ENCODE measurements at places on chromosomes 13 and 19.

GRCh38 chr13:48158290-48158689 lies 63.4 kb upstream of the MED4 start:
- DNase-seq: no peak

- DNase-seq: no peak
These were observed 83.6 kb downstream of the FGF14 start for GRCh38 chr13:102318233-102318632.

- DNase-seq: no peak
These were observed 112.4 kb downstream of the ZNF429 start for GRCh38 chr19:21617740-21618339.

- no peak for DNase-seq
These were observed 12.1 kb upstream of the FKRP start for GRCh38 chr19:46733690-46734292.

- no peak for DNase-seq
These were observed 940.8 kb upstream of the PCDH9 start for GRCh38 chr13:68170961-68171360.

DNA sequence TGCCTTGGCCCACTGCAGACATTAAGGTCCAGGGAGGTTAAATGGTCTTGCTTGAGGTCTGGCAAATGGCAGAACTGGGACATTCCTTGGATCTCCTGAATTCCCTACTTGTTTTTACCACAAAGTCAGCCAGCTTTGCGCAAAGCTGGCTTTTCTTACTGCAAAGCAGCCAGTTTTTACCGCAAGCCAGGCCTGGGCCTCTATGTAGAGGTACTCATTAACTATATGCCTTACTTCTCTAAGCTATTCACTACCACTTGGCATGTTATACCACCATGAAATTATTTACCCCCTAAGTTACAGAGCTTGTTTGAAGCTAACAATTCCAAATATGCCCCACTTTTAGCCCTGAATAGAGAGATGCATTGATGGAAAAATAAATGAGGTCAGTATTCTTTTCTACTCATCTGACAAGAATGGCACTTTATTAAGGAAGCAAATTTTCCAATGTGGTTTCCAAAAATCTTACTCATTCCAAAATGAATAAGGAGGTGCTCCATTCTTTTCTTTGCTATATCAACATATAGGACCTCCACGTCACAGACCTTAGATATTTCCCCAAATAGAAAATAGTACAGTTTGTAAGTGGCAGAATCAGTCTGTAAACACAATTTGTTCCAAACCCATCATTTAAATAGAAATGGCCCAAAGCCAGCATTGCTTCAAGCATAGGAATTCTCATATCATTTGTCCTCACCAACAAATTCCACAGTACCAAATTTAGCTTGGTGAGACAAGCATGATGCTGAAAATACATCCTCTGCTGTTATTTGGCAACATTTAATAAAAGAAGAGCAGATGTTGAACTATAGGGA lies 143.9 kb upstream of the TSC22D1 start:
- no peak for DNase-seq

DNA sequence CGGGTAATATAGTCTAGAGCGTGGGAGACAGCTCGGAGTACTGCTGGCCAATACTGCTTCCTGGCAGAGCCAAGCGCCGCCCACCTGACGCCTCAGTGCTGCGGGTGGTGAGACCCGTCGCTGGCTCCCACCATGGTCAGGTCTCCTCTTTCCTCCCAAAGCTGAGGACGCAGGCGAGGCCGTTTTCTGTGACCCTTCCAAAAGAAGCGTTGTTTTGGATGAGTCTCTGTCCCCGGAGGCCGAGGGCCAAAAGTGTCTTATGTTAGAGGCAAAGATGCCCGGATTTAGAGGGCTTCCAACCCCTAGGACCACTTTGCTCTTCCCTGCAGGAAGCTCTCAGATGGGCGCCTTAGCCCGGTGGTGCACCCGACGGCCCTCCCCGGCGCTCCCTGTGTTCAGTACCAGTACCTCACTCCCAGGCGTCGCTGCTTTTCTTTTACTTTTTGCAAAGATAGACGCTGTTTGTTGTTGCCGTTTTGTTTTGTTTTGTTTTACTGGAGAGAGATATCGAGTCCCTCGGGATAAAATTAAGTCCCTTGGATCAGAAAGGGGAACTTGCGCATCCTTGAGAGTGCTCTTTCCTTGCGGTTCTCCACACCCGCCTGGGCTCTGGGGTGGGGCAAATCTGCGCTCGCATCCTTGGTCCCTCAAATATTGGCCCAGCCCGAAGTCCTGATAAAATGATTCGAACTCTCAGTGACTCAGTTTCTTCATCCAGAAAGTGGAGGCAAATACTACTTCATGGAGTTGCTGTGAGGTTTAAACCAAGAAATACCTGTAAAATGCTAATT lies 7.0 kb downstream of the PDX1 start:
- no peak for DNase-seq

DNA sequence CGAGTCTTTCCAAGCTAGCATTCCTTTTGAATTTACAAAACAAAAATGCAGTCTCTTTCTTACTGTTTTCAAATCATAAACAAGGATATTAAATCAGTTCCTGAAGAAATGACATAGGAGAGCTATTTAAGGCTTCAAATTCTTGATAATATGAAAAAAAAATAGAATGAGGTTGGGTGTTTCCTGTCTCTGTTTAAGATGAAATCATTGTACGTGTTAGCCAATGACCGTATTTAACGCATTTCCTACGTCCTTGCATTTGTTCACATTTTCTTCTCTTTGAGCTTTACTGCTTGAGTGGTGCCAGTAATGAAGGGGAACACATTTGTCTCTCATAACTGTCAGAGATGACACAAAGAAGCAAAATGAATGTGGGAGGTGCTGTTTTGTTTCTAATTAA lies 821.3 kb downstream of the DIAPH3 start:
- no peak for DNase-seq

DNA sequence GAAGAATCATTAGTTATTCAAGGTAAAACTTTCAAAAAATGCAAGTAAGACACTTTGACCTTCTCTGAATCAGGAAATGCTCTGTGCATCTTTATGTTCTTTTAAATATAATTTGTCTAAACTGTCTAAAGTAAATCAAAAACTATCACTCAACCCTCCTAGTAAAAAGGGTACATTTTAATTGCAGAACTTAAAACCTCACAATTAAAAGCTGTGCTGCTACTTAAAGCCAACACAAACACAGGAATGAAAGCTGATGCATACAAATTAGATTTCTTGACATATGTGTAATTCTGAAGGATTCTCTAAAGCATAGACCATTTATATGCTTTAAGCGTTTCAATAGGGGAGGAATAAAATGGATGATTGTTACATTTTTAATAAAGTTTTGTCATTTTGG lies 58.3 kb downstream of the DACH1 start:
- DNase-seq: no peak

DNA sequence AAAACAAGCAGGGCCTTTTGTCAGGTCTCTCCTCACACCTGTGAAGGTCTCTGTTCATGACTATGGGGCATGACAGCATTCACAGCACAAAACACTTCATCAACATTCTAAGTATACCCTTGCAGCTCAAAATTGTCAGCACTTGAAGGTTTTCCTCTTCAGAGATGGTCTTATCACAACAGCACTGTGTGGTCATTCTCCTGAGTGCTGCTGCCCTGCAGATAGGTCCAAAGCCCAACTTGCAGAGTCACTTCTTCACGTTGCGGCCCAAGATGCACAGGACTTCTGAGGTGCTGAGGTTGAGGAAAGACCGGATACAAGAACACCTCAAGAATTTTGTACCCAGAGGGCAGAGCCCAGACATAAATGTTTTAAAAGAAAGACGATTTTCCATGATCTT lies 574.5 kb downstream of the UQCRFS1 start:
- no peak for DNase-seq

DNA sequence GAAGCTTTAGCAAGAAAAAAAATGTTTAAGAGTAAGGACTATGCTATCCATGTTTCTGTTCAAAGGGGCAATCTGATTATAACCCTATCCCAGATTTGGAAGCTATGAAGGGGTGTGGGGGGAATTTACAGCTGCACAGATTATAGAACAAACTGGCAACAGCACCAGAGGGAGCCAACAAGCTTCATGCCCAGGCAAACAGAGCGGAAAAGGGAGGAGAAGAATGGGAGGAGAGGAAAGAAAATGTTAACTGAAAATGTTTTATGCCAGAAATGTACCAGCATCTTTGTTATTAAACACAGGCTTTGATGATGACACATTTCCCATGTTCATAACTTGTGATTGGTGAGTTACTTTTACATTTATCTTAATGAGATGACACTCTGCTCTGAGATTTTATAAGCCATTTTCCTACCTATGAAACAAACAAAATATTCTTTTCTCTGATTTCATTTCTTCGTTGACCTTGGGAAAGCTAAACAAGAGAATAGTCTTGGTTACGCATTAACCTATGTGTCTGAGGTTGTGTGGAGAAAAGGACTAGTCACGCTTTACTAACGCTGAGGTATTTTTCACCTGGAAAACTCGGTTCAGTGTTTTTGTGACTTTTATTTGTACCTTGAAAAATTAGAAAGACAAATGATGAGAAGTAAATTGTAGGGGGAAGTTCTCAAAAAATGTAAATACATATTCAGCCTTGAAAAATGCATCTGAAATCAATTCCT lies 235.8 kb upstream of the MIR17HG start:
- no peak for DNase-seq

DNA sequence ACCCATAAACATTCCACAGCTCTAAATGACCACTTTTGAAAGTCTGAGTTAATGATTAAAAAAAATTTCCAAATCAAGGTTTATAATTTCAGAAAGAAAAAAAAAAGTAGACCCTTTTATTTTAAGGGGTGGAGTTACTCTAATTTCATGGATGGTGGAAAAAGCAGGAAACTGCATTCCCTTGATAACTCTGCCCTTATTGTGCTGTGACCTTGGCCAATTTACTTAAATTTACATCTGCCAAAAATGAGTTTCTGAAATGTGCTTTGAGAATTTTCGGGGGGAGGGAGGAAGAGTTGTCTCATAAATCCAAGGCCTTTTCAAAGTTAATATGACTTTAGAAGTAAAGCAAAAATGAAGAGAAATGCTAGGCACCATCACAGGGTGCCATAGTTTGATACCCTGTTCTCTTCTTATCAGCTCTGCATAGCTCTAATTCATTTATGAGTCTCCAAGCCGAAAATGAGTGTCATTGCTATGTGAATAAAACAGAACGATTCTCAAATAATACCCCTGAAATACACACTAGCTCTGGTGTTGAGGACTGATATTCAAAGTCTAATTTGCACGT lies 367.0 kb downstream of the DACH1 start:
- no peak for DNase-seq

GRCh38 chr13:110715395-110716246 lies 2.1 kb downstream of the ING1 start:
- peak; percentile 99 for DNase-seq

GRCh38 chr13:46543287-46543686 lies 9.7 kb upstream of the LRCH1 start:
- no peak for DNase-seq

DNA sequence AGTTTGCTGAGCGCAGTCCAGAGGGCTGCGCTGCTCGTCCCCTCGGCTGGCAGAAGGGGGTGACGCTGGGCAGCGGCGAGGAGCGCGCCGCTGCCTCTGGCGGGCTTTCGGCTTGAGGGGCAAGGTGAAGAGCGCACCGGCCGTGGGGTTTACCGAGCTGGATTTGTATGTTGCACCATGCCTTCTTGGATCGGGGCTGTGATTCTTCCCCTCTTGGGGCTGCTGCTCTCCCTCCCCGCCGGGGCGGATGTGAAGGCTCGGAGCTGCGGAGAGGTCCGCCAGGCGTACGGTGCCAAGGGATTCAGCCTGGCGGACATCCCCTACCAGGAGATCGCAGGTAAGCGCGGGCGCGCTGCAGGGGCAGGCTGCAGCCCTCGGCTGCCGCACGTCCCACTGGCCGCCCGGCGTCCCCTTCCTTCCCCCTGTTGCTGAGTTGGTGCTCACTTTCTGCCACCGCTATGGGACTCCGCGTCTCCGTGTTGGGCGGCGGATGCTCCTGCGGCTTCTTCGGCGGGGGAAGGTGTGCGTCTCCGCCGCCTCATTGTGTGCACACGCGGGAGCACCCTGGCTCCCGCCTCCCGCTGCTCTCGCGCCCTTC lies 772 bp downstream of the GPC6 start:
- peak; percentile 71 for DNase-seq

GRCh38 chr19:16125737-16126495 lies 14.2 kb downstream of the RAB8A start:
- DNase-seq: no peak
